ENCODE measurements at places on chromosomes 12 and 14.

GRCh38 chr12:546920-547845, 87.4 kb downstream of the B4GALNT3 start:
- peak; percentile 22 for DNase-seq

DNA sequence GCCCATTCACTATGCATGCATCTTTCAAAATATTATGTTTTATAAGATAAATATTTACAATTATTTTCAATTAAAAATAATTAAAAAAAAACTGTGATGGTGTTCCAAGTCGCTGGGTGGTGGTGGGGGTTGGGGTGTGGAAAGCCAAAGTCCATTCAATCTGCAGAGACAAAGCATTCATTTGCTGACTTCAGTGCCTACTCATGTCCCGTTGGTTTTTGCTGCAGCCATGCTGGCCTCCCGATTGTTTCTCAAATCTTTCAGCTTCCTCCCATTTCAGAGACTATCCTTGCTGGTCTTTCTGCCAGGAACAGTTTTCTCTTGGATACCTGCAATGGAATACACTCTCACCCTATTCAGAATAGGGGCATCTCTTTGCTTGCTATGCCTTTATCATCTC, 331.5 kb upstream of the NOVA1 start:
- DNase-seq = no peak

DNA sequence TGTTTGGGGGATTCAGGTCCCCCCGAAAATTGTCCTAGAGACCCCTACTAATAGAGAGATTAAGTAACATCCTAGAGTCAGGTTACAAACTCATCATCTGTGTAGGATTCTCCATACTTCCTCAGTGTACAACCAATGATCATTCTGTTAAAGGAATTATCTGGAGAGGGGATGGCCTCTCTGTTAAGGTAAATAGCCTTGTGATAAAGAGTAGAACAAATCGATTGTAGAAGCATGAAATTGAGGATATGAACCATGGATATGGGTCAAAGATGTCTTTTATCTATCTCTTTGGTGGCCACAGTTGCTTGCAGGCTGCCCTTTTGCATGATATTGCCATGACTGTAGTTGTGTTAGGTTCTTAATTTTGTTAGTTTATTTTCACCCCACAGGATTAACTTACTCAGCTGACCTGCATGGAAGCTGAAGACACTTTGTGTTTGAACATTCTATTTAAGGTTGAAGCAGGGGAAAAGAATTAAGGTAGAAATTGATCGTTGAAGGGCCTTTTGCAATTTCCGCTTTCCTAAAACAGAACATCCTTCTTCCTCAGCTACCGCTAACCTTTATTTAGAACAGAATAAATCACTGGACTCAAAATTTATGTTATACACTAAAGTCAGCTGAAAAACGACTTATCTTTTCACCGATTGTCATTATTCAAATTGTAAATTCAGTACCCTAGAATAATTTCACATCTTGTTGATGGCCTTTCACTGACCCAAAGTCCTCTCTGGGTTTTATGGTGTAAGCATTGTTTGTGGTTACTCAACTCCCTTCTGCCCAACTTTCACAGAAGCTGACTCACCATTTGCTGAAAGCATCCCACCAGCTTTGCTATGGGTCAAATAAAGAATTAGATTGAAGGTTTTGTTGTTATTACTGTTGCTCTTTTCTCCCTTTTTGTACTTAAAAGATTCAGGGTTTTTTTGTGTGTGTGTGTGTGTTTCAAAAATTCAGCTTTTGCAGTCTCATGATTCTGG, 52.3 kb downstream of the IRAK3 start:
- DNase-seq = no peak

DNA sequence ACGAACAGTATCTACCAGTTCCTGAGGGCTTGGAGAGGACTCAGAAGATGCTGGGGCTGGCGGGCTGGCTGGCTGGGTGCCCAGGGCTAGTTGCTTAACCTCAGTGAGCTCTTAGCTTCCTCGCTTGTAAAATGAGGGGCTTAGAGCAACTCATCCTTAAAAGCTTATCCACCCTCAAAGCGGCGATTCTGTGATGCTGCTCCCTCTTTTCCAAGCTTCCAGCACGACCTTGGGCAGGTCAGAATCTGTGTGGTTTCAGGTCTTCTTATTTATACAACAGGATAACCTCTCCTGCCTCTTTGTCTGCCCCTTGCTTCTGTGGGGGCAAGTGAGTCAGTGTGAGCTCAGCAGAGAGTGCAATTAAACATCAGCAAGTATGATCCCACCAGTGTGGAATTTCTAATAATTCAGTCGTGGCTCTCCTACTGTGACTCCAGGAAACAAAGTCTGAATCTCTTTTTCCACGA, 281.8 kb downstream of the KSR2 start:
- DNase-seq = no peak

DNA sequence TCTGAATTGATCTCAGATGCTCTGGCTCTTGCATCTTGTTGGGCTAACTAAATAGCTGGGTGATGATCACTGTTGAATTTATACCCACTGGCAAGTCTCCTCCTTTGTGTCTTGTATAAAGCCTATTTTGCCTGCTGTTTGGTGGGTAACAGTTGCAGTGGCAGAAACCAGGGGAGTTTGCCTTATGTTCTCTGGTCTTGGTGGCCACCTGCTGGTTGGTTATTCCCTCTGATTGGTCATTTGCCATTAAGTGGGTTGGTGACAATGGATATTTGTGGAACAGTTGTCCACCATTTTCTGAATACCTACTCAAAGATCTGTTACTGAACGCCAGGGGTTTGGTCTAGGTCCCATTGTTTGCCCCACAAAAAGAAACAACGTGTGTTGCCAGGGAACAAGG, 52.1 kb downstream of the AVPR1A start:
- no peak for DNase-seq

Data from stimulated activated CD8-positive, alpha-beta memory T cell treated with anti-CD3 and anti-CD28 coated beads, Interleukin-15, amount 100 ng/mL, for 4 hours (primary cell).